Stimulated activated CD4-positive, alpha-beta T cell treated with anti-CD3 and anti-CD28 coated beads, TNF-alpha, amount 100 ng/mL, for 48 hours (primary cell): ENCODE measurements at places on chromosomes 12 and 14.
A peak's percentile ranks its signal among the peaks of the same experiment; 100 is the strongest.

DNA sequence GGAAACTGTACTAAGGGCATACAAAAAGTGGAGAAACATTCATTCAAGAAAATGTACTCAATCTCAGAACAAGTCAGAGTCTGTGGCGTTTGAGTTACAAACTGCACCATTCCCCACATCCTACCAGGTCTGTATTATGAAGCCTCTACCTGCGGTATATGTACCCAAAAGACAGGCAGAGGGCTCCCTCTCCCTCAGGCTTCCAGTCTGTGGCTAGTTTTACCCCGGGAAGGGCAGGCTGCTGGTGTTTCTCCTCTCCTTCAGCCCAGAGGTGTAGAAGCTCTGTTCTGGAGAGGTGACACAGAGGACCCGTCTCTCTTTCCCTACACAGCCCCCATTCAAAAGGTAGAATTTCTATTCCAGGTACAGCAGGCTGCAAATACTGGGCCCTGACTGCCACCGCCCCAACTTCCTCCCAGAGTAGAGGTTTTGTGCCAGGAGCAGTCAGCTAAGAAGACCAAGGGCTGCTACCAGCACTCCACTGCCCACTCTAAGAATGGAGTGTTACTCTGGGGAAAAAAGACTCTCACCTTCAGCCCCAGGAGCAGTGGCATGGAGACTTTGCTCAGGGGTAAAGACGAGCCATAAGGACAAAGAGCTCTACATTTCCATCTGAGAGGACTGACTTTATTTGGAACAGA is 39.4 kb downstream of the PARP11 start:
- no peak for DNase-seq

DNA sequence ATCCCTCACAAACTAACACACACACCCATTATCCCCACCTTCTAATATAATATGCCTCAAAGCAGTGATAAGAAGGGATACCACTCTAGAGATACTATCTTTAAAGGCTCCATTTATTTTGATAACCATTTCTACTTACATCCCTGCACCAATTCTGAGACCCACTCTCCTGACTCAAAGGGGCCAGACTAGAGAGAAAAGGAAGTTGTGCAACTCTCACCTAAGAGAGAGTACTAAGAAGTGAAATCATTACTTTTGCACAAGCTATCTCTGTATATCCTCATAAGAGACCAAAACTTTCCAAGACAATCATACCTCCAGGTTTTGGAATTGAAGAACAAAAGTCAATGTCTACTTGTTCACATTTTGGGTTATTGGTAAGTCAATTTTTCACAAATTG is 45.4 kb upstream of the USP15 start:
- no peak for DNase-seq

- no peak for DNase-seq
These were observed 45.4 kb downstream of the PHLDA1 start for GRCh38 chr12:75986001-75986746.

DNA sequence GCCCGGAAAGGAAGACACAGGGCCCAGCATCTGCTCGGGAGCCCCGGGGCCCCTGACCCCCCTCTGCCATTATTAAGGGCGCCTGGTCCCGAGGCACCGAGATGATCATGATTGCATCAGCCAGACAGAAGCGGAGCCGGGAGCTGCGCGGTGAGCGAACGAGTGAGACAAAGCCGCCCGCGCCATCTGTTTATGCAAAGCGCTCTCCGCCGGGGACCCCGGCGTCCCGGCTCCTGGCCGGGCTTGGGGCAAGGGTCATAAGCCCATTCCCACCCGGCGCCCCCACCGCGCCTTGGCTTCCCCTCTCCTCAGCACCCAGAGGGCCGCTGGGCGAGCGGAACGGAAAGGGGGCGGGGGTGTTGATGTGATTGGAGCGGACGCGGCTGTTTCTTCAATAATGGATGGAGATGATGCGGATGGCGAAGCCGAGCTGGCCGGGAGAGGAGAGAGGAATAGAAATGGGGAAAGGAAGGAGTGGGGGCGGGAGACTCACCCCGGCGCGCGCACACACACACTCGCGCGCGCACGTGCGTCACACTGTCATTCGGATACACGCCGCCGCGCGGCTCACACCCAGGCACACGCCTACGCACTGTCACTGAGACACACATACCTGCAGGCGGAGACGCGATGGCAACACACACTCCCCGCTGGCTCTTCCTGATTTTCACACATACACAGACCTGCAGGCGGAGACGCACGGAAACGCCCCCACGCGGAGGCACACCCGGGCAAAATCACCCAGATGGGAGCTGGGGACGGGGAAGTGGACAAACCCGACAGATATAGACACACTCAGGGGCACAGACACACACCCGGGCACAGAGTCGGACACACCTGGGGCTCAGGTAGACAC is 10.7 kb downstream of the STAC3 start:
- peak; percentile 59 for DNase-seq

- DNase-seq = no peak
These were observed 121.5 kb downstream of the STXBP6 start for GRCh38 chr14:24928386-24928900.

GRCh38 chr12:3538466-3539030 is 47.5 kb downstream of the PRMT8 start:
- DNase-seq = no peak

DNA sequence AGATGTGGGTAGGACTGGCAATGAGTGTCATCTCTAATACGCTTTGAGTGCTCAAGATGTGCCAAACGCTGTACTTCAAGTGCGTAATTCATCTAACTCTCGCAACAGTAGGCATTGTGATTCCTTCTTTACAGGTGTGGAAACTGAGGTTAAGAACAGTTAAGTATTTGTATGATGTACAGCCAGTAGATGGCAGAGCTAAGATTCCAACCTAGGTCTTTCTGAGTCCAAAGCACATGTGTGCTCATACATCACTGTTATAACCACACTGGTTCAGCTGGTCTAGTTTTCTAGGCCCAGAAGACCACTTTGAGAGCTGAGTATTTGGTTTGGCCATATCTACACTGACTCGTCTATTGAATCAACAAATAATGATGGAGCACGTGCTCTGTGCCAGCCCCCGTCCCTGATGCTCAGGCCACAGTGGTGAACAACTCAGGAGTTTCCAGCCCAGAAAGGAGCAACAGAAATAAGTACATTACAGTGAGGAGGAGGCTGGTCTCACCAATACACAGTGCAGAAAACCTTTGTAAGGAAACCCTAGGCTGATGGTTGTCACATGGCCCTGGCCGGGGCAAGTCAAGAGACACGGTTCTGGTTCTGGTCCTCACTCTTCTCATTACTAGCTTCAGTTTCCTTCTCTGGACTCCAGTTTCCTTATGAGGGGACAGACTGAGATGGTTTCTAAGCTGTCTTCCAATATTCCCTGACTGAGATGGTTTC is 69.3 kb upstream of the SCN8A start:
- no peak for DNase-seq

- no peak for DNase-seq
These were observed 97.8 kb downstream of the TMEM30B start for GRCh38 chr14:61183196-61183885.

DNA sequence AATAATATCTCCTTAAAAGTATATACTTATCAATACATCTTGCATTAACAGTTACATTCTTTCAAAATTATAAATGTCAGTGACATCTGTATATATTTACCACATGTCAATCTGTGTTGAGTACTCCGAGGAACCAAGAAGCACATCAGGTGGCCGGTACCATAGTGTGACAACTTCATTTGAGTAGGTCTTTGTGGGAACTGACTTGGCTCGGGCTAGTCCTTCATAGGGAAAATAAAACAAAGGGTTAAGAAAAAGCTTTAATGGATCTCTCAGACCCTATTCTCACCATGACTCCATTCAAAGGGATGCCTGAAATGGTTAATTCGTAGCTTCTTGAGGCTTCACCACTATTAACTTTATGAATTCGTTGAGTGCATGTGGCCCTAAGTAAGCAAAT is 94.9 kb downstream of the ELK3 start:
- no peak for DNase-seq

- no peak for DNase-seq
These were observed 31.6 kb downstream of the LIMA1 start for GRCh38 chr12:50251619-50252252.

- no peak for DNase-seq
These were observed 63.9 kb downstream of the RERG start for GRCh38 chr12:15157269-15157671.

DNA sequence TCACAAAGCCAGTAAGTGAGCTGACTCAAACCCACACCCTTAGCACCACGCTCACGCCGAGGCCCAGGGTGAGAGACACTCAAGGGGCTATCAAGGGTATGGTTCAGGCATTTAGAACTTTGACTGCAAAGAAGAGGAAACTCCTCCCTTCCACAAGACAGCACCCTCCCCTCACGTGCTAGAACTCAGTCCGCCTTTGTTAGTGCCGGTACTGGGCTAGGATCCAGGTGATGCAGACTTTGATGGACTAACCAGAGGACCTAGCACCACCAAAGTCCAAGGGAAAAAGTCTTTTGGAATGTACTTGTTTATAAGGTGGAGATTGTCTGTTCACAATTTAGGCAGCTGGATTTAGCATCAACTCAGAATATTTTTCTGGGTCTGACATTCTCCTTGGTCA is 33.7 kb downstream of the VWF start:
- no peak for DNase-seq

DNA sequence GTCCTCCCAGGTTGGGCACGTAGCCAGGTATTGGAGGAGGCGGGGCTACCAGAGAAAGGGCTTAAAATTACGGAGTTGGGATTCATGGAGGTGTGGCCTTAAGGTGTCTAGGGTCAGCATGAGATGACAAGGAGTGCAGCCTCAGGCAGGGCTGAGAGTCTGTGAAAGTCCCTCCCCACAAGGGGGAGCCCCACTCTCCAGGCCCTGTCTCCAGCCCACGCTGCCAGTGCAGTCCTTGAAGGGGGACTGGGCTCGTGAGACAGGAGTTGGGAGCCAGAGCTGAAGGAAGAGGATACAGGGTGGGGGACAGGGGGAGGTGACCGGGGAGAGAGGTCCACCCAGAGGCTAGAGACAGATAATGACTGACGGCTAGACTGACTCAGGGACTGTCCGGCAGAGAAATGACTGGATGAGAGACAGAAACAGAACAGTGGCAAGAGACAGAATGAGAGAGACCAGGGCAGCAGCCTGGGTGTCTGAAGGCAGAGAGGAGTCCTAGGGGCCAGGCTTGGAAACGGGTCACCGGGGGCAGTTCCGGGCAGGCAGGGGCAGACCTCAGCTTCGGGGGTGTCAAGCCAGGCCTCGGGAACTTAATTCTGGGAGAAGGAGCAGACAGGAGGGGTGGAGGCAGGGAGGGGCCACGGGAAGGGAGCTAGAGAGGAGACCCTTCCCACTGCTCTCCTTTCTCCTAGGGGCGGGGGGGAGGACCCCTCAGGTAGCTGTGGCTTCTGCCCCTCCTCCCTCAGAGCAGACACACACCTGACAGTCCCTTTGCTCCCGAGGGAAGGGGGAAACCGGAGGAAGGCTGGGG is 970 bp downstream of the CDH24 start:
- peak; percentile 35 for DNase-seq

- no peak for DNase-seq
These were observed 26.9 kb downstream of the CLEC6A start for GRCh38 chr12:8482571-8483061.

- DNase-seq = no peak
These were observed 1.6 kb downstream of the TSSK4 start for GRCh38 chr14:24207104-24207551.

GRCh38 chr12:64609536-64610078 is 688 bp upstream of the RASSF3 start:
- no peak for DNase-seq

DNA sequence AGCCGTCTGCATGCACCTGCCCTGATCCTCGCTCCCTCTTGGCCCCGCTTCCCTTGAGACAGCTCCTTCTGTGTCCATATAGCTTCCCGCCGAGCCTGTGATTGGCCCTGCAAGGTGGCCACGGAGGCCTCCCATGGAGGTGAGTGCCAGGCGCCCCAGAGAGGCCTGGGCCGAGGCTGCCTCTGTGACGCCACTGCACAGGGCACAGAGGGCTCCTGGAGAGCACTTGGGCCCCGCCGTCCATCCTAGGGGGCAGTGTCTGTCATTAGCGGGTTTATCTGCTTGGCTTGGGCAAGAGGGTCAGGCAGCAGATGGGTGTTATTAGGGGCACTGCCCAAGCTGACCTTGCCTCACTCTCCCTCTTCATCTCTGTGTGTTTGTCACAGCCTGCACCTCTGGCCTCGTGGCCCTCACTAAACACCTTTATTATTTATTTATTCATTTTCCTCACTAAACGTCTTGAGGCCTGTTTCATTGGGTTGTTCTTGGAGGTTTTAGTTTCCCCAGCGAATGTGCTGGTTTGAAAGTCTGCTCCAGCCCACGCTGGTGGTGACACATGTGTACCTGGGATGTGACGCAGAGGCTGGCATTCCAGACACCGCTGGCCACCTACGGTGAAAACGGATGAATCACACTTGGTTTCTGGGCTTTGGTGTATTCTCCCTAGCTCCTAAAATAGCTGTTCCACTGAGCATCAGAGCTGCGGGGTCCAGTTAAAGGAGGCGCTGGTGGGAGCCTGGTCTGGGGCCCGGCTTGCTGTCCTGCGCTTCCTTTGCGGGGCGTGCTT is 5.9 kb downstream of the ZFYVE21 start:
- peak; percentile 35 for DNase-seq

DNA sequence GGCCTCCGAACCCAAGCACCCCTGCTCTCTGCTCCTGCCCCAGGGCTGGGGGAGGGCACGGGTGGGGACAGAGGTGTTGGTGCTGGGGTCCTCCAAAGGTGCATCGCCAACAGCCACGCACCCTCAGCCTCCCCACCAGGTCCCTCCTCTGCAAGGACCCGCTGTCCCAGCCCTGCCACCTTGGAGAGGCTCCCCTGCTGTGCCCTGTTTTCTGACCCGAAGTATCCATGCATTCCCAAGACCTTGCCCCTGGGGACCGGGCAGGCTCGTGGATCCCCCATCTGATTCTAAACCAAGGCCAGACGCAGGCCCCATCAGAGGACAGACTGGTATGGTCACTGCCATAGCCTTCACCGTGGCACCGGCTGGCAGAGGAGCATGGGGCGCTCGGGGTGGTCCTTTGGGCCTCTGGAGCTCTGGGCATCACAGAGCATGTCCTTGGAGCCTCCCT is 22.7 kb upstream of the BEGAIN start:
- no peak for DNase-seq

DNA sequence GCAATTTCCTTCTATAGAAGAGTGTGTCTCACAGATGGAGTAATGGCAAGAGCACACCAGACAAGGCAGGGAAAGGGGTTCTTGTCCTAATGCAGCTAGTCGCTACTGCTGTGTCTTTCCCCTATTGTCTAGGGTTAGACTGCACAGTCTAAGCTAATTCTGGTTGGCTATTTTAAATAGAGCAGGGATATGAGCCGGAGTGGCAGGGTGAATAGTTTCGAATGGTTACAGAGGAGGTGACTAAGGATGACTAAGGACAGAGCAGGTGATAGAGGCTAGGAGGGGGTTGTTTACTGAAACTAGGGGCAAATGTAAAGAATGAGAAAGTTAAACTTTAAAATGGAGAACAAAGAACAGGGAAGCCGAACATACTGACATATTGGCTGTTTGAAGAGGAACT is 25.6 kb upstream of the CPNE8 start:
- no peak for DNase-seq
